ENCODE measurements at places on chromosomes 7 and 10. TPM values are rescaled to one million over a fixed set of nuclear protein-coding genes. Genes with fewer than 3 reads are reported as not detected.

DNA sequence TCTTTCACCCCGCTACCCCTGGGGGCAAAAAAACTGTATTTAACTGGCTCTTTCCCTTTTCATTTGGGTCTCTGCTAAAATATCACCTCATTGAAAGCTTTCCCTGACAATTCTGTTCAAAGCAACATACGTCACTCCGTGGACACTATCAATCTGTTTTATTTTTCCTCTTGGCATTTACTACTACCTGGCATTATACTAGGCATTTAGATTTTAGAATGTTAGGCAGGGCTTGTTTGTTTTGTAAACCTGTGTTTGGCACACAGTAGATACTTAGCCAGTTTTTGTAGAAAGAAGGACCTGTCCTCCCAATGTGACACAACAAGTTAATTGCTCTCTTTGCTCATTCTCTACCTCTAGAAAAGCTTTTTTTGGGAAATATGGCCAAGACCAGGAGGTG is 26.5 kb upstream of the PDK4 start:
- no peak for DNase-seq

DNA sequence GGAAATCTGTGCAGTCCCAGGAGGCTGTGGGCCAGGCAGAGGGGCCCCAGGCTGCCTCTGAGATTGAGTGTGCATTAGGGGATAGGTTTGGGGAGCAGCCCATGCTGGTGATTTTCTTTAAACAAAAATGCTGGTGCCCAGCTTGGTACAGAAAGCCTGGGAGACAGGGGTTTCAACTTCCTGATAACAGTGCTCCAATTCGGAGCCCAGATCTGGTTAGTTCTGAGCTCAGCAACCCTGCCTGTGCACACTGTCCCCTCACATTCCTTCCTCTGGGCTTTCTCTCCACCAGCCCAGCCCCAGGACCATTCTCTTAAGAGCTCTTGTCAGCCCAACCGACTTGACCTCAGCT is 379.2 kb upstream of the ZMIZ1 start:
- DNase-seq: no peak

- no peak for DNase-seq
These were observed 1262.6 kb upstream of the SORCS1 start for GRCh38 chr10:108427146-108427545.

DNA sequence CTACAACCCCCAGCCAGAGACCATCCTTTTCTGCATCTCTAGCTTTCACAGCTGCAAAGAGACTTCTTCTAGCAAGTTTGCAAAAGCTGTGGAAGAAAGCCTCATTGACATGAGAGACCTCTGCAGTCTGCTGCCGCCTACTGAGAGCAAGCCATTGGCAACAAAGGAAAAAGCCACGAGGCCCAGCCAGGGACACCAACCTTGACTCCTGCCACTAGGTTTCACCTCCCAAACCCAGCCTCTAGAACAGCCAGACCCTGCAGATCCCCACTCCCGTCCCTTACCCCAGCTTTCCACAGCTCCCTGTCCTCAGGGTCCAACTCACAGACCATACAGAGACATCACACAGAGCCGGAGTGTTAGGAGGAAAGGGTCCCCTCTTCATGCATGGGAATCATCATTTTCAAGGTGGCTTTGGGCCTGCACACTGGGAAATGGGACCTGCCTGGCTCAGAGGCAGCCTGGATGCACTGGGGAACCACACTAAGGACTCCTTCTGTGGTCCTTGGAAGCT is 14.6 kb upstream of the C10orf53 start:
- no peak for DNase-seq

DNA sequence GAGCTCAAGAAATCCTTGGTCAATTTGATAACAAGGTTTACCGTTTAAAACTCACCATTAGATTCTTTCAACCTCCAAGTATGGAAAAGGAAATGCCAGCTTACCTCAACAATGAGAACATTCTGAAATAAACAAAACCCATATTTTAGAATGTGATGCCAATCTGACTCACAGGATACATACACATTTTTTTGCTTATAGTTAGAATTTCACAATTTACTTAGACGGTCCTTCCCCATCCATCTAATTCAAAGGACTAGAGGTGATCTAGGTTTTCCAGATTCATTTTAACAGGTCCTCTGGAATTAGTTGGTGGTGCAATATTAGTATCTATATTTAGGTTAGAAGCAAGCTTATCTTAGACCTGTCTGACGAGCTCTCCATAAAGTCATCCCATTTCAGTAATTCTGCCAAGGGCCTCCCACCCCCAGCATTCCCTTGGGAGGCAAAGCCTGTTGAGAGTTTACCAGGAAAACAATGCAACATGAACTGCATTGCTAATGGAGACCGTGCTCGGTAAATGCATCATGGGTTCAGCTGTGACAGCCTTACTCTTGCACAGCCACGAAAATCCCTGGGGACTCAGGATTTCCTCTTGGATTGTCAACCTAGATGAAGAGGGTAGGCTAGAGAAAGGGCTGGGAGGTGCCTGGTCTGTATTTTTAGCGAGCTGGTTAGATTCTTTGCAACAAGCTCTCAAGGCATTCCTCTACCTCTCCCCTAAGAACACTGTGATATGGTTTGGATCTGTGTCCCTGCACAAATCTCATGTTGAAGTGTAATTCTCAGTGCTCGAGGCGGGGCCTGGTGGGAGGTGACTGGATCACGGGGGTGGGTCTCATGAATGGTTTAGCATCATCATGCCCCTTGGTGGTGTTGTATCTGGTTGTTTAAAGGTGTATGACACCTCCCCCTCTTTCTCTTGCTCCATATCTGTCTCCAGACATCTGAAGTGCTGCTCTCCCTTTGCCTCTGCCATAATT is 93.8 kb downstream of the PRTFDC1 start:
- no peak for DNase-seq

DNA sequence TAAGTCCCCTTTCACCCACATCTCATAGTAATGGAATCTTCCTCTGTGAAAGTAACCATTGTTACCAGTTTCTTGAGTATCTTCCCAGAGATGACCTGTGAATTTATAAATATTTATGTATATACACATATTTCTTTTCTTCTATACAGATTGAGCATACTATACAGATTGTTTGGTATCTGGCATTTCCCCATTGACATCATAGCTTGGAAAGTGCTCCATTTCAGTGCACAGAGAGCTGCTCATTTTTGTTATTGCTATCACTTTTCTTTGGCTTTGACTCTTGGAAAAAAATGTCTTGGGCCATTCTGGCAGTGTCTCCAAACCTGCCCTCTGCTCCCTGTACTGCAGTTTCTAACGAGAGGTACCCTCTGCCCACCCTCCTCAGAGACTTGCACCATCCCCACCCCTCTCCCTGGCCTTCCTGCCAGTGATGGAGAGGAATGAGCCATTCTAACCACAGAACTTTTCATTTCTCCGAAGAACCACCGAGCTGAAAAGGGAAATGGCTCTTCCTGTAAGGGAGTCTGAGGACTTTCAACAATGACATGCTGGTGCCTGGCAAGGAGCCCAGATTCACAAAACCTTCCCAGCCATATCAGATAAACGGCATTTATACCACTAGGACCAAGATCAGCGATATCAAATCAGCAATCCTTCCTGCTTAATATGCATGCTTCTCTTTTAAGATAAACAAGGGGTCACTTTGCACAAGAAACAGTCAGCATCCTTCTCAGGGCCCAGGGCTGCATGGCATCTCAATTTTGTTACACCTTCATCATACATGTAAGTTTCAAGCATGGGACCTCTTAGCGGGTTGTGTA is 19.7 kb upstream of the CCSER2 start:
- DNase-seq: no peak

NODAL gene
- total RNA-seq: not detected

DNA sequence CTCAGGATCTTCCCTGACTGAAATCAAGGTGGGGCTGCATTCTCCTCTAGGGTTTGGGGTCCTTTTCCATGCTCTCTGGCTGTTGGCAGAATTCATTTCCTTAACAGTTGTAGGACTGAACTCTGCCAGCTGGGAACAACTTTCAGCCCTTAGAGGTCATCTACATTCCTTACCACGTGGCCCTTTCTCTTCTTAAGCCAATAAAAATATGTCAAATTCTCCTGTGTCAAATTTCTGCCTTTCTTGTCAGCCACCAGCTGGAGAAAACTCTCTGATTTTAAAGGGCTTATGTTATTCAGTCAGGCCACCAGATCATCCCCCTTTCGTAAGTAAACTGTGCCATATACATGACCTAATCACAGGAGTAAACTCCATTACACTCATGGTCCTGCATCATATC is 95.3 kb upstream of the IL6 start:
- DNase-seq: no peak

GRCh38 chr7:44608916-44609648 is 2.7 kb downstream of the OGDH start:
- DNase-seq: no peak

- no peak for DNase-seq
These were observed 567.5 kb downstream of the POM121L12 start for GRCh38 chr7:53602817-53603418.

DNA sequence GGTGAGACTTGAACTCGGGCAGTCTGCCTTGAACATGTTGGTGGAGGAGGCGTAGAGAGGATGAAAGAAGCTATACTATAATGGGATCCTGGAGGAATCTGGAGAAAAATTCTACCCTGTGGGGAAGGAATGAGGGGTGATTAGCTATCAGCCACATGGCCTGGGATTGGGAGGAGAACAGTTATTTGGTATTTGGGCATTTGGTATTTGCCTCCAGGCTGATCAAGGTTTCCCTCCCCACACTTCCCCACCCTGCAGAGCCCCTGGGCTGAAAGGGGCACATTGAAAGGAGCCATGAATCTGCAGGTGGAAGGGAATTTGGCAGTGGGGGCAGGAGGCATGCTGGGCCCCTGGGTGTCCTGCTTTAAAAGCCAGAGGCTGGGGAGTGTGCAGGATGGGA is 235.3 kb downstream of the INHBA start:
- no peak for DNase-seq

CLRN3 gene
- not detected for total RNA-seq

GRCh38 chr10:127919418-127920271 is 12.7 kb downstream of the PTPRE start:
- no peak for DNase-seq

ANXA8L1 gene
- total RNA-seq: 0.26 TPM

DNA sequence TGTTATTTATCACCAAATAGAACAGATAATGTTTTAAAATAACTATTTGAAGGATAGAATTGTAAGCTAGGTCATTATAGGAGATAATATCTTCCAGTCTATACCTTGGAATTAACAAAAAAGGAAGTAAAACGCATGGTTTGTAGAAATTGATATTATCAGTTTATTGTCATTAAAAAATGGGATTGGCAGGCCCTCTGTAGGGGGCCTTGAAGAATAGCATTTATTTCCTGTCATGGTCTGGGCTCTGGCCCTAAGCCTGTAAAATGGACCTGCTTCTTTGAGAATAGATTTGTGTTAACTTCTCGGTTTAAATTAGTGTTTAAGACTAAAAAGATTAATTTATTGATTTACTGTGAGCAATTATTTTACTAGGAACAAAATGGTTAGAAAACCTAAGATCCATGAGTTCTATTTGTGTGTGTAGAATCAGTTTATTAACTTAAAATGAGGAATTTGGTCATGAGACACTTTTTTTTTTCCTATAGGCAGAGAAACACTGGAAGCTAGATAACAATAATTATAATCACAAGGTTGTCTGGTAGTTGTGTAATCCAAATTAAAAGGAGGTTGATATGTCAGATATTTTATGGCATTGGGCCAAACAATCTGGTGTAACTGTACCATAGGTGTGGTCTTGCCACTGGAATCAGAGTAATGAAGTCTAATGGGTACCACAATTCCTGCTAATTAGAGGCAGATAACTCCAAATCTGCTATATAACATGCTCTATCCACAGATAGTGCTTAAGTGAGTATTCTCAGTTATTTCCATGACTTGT is 197.4 kb upstream of the FOXP2 start:
- DNase-seq: no peak

VWDE gene
- total RNA-seq: 8.5 TPM

GRCh38 chr7:106283501-106283830 is 1.3 kb downstream of the NAMPT start:
- DNase-seq: no peak

- DNase-seq: no peak
These were observed at the start of gene KLF14 for GRCh38 chr7:130733931-130734814. Gene KLF14, minus strand, starts transcription at chr7:130734207. Its CDS starts 174 bp downstream, at chr7:130734033.

- DNase-seq: no peak
These were observed 130.0 kb downstream of the ICA1 start for GRCh38 chr7:8131694-8132605.

GPER1 gene
- 2.9 TPM for total RNA-seq

GRCh38 chr10:79244841-79245504 is 102.3 kb upstream of the PPIF start:
- DNase-seq: no peak

DNA sequence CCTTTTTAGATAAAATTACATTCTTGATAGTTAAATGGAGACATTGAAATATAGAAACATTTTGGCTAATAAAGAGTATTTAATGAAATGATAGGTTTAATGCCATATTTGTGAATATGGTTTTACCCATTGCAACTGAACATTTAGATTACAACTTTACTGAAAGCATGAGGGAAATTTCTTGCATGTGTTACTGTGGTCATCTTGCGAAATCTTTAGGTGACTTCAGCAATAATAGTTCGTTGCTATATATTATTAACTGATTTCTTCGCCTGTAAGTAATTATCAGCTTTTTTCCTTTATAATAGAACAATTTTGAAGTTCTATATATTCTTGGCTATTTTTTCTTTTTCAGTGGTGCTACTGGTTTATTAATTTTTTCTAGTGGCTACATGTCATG is 83.2 kb downstream of the MLLT10 start:
- DNase-seq: no peak

DNA sequence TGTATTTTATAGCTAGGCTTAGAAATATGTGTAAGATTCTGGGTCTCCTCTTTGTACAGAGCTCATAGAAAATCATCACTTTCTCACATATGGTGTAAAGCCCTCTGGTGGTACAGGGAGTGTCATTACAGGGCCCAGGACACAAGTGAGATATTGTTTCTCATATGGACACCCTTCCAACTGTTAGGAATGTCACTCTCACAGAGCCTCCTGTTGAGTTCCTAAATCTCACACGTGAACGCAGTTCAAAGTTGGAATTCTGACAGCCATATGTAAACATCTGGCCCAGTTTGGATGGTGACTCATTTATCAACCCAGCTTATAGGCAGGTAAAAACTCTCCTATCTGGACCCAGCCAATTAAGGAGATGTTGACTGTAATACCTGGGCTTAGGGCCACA is 35.4 kb upstream of the ZNF107 start:
- DNase-seq: no peak

TMEM270 gene
- total RNA-seq: 0.72 TPM

- no peak for DNase-seq
These were observed 17.4 kb upstream of the GNA12 start for GRCh38 chr7:2861509-2861908.

GRCh38 chr7:8063706-8064297 is 95.2 kb downstream of the GLCCI1 start:
- DNase-seq: no peak

CPA2 gene
- 0.87 TPM for total RNA-seq

DNA sequence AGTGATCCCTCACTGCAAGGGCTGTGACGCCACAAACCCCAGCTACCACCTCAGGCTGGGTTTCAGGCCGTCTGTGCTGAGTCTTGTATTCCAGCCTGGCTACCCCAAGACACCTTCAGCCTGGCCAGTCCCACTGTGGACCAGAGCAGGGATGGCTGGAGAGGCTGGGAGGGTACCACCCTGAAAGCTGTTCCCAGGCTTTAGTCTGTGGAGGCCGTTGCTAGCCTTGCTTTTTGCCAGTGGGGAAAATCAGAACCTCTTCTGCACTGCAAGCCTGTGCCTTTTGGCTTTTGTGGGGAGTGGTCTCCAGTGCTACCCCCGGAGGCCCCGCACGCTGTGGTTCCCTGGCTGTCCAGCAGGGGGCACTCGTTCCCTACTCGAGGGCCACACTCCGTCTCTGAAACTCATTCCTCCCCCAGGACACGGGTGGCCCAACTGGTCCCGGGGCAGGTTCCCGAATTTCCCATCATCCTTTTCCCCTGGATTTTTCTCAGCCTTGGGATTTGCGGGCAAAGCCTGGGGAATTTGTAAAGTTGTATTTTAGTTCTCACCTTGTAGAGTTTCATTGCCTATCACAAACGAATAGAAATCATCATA is 128.4 kb upstream of the BTBD16 start:
- no peak for DNase-seq

All from Panc1 (cell line).